A549 treated with RU486 at 1 μM for 4 hours (cell line): ENCODE measurements at places on chromosomes 11 and 22. TPM values are rescaled to one million over a fixed set of nuclear protein-coding genes. Genes with fewer than 3 reads are reported as not detected.

SLC22A9 gene
- not detected in 5 replicates for total RNA-seq

CHRDL2 gene
- total RNA-seq = 2.4 to 6.0 TPM (median 4.4 TPM) in 5 replicates

FXYD2 gene
- 14.3 to 23.4 TPM (median 14.8 TPM) in 5 replicates for total RNA-seq

SHANK3 gene
- 3.0 to 6.1 TPM (median 4.6 TPM) in 5 replicates for total RNA-seq

LRRC75B gene
- total RNA-seq = 4.8 to 10.2 TPM (median 8.9 TPM) in 5 replicates

SULT4A1 gene
- total RNA-seq = not detected in 5 replicates

SMCO4 gene
- 11.8 to 20.2 TPM (median 17.4 TPM) in 5 replicates for total RNA-seq

MUC2 gene
- total RNA-seq = 0.05 to 0.93 TPM (median 0.15 TPM) in 5 replicates

TBX1 gene
- 2.8 to 5.1 TPM (median 4.1 TPM) in 5 replicates for total RNA-seq

AQP11 gene
- total RNA-seq = 1.5 to 3.3 TPM (median 2.6 TPM) in 5 replicates

BIK gene
- total RNA-seq = 0.79 to 1.9 TPM (median 1.3 TPM) in 5 replicates

OR52N4 gene
- not detected in 5 replicates for total RNA-seq

ZFTA gene
- 4.8 to 7.6 TPM (median 7.3 TPM) in 5 replicates for total RNA-seq

NNMT gene
- total RNA-seq = 194 to 222 TPM (median 206 TPM) in 5 replicates

ST14 gene
- total RNA-seq = 0.07 to 0.56 TPM (median 0.13 TPM) in 5 replicates

DDTL gene
- total RNA-seq = 1.4 to 2.5 TPM (median 1.7 TPM) in 5 replicates

SLC5A1 gene
- total RNA-seq = 0.03 to 0.05 TPM in 2 of 5 replicates, not detected in the others
